Stimulated activated CD8-positive, alpha-beta memory T cell treated with anti-CD3 and anti-CD28 coated beads, Interleukin-4, amount 100 ng/mL, for 1 hour (primary cell): ENCODE measurements at places on chromosomes 3 and 15.

DNA sequence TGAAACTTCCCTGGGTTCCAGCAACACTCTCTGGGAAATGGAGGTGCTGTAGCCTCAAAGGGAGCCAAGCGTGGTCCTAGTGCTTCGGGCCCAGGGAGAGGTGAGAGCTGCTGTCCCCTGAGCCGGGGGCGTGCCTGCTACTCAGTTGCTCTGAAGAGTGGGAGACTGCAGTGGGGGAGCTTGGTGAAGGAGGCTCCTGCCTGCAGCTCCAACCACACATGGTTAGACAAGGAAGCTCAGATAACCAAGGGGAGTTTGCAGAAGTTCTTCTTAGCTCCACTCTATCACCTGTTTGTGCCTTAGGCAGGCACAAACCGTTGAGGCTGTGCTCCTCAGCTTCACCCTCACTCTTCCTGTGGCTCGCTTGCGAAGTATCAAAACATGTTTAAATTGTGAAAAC is 53.6 kb upstream of the TRPM1 start:
- no peak for DNase-seq

- DNase-seq, result no peak
Observed at GRCh38 chr3:59341459-59341858, 291.6 kb upstream of the CFAP20DC start.

DNA sequence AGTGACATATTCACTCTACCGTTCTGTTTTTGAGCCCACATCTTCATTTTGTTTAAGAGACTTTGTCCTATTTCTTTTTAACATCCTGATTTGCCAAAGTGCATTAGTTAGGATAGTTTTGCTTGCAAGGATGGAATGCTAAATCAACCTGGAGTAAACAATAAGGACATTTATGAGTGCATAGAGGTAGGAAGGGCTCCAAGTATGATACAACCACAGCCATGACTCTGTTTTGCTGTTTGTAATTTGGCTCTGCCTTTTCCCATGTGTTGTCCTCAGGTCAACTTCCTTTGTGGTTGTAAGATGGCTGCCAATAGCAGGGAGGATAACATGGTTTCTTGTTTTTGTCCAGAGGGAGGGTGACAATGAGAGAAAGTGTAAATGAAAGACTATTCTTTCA is 66.4 kb upstream of the GOLIM4 start:
- DNase-seq, result no peak

GRCh38 chr3:50428007-50428633 is 68.8 kb upstream of the TMEM115 start:
- DNase-seq, result no peak

- DNase-seq, result no peak
Observed at GRCh38 chr15:89119489-89120478, 31.5 kb downstream of the ABHD2 start.

GRCh38 chr3:49927798-49928197 is 1.8 kb downstream of the MON1A start:
- no peak for DNase-seq

GRCh38 chr3:42756681-42757213 is 16.3 kb downstream of the CCDC13 start:
- DNase-seq, result no peak

GRCh38 chr3:10889206-10889960 is 73.4 kb downstream of the SLC6A11 start:
- DNase-seq, result no peak

GRCh38 chr3:150755902-150756301 is 7.1 kb downstream of the SIAH2 start:
- DNase-seq, result no peak
